Ecto neural progenitor cell (in vitro differentiated cells): ENCODE measurements at places on chromosomes 3 and 15.

DNA sequence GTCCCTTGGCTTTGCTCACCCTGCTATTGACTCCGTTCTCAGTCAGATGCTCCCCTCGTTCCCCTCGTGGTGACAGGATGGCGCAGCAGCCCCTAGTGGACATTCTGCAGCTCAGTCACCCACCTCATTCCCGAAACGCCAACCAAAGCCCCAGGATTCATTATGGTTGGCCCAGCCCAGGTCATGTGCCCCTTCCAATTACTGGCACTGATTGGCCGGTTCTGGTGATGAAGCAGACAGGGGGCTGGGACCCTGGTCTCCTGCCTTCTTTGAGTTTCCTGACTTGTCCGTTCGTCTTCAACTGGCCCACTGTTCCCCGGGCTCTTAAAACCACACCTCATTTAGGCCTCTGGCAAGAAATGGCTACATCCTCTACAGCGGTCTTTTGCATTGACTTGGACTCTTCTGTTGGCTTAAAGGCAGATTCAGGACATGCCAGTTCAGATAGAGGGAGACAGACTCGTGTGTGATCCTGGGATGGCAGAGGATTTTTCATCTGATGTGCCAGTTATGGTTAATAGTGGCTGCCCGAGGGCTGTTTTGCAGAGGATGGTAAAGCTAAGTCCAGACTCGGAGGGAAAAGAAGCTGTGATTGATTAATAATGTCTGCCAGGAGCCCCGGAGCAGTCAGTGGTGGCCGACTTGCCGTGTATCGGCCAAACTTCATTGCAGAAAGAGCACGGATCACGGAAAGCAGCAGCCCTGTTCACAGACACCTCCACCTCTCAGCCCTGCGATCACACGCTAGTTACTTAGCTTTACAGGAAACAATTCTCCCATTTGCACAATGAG, 37.8 kb downstream of the LSM3 start:
- DNase-seq: peak; percentile 74

DNA sequence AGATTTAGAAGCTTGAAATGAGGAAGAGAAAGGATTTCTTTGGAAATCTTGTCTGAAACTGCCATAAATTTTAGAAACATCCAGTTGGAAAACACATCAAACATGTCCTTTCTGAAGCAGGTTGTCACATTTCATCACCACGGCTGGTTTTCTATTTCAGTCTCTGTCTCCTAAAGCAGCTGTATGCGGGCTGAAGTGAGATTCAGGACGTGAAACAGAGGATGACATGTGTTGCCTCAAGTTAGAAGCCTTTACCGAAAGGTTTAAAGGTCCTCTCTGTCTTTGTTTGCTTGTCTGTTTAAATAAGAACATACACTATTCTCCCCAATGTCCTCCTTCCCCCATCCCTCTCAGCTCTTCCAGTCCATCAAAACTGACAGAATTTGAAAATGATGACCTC, 141.9 kb downstream of the SQOR start:
- no peak for DNase-seq

DNA sequence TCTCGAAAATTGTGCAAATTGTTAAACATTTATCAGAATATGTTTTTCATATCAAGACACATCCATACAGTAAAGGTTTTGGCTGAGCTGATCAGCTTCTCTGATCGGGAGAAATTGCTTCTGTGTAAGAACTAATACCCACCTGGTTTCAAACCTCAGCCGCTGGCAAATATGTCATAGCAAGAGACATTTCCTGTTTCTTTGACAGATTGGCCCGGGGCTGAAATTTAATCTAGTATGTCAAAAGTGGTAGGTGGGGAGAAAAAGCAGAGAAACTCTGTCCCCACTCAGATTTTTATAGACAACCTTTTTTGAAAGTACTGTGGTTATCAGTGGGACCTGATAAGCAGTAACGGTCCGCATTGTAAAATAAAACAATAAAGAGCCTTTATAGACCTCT, 88.8 kb upstream of the SLC24A5 start:
- DNase-seq: no peak

DNA sequence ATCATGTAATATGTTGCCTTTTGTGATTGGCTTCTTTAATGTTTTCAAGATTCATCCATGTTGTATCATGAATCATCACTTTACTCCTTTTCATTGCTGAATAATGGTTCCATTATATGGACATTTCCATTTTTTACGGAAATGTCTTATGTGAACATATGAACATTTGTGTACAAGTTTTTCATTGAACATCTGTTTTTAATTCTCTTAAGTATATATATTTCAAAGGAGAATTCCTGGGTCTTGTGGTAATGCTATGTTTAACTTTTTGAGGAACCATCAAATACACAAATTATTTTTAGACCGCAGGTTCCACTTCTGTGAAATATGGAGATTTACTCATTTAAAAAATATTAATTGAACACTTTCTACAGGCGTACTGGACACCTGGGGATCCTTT, 85.7 kb downstream of the ARIH1 start:
- DNase-seq: no peak

- DNase-seq: no peak
Observed at GRCh38 chr15:66169023-66169422, 84.5 kb downstream of the MEGF11 start.

DNA sequence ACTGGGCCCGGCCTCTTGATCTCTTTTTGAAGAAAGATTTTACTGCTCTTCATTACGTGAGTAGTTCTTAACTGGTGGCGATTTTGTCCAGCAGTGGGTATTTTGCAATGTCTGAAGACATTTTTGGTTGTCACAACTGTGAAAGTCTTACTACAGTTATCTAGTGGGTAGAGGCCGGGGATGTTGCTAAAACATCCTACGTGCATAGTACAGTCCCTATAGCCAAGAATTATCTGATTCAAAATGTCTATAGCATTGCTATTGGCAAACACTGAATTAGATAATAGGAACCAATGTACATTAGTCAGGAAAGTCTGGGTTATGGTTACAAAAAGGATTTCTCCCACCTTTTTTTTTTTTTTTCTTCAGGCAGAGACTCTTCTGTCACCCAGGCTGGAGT, 38.1 kb downstream of the FOXL2 start:
- no peak for DNase-seq

- DNase-seq: no peak
Observed at GRCh38 chr3:163717377-163717776, 1360.9 kb downstream of the SI start.

DNA sequence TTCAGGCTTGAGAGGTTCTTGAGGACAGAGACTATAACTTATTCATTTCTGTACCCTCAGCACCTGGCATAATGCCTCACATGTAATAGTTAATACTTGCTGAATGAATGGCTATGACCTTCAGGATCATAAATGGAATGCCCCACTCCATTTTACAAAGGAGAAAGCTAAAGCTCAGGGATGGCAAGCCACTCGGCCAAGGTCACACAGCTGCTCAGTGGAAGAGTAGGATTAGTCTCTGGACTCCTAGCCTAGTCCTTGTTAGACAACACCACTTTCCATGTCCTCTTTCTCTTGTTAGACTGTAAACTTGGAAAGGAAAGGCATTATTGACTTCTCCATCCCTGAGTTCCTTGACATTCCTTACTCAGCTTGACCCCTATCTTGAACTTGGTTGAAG, 3.2 kb upstream of the ALPK3 start:
- no peak for DNase-seq

GRCh38 chr3:172808969-172809546, 58.5 kb downstream of the ECT2 start:
- DNase-seq: no peak

- no peak for DNase-seq
Observed at GRCh38 chr3:106746286-106746685, 631.0 kb upstream of the CCDC54 start.

- DNase-seq: no peak
Observed at GRCh38 chr3:186519021-186519658, 25.0 kb downstream of the CRYGS start.

DNA sequence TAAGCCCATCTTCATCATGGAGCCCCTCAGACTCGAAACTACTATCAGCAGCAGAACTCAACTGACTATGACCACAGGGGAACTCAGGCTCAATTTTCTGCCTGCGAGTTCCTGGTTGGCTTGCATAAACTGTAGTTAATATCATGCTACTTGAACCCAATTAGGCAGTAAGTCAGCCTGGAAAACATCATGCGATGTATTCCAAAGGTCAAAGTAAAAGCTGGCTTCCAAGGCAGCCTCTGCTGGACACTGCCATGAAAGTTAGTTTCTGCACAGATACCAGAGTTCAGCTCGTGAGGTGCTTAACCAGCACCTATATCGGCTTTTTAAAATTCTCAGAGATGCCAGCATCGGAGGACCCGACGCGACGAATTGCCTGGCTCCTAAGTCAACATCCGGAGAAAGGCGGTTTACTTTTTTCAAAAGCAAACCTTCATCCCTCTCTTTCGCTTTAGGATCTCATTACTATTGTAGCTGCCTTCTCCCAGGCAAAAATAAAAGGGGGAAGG, 3.8 kb downstream of the ANP32A start:
- DNase-seq: peak; percentile 44

- DNase-seq: no peak
Observed at GRCh38 chr15:93067649-93068085, 21.3 kb downstream of the RGMA start.

- DNase-seq: no peak
Observed at GRCh38 chr15:31149088-31149505, 47.6 kb upstream of the TRPM1 start.

- DNase-seq: no peak
Observed at GRCh38 chr15:38905632-38906031, 341.0 kb upstream of the RASGRP1 start.

DNA sequence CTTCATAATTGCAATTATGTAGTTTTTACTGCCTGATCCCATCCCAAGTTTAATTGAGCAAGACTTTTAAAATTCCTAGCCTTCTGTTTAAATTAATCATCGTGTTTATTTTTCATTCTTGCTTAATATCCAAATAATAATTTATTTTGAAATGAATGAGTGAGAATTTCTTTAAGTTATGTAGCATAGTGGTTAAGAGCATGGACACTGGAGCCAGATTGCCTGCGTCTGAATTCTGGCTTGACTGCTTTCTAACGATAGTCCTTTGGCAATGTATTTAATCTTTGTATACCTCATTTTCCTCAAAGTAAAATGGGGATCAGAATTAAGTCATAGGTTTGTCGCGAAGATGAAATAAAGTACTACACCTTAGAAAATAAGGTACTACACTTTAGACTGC, 71.4 kb downstream of the LRRC49 start:
- DNase-seq: no peak

DNA sequence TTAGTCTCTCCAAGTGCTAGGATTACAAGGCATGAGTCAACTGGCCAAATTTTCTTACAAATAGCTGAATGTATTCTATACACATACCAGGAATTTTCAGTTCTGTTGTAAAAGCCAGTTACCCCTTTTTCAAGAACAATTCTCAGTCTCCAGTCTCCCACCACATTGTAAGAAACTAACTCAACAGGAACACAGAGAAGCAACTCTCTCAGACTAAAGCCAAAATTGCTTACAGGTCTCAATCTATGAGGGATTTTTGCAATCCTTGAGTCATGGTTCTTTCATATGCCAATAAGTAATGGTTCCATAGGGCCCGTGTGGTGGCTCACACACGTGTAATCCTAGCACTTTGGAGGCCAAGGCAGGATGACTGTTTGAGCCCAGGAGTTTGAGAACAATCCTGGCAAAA, 8.5 kb downstream of the IP6K2 start:
- DNase-seq: no peak

GRCh38 chr3:69442771-69443311, 57.0 kb upstream of the FRMD4B start:
- no peak for DNase-seq

- no peak for DNase-seq
Observed at GRCh38 chr3:190361791-190362190, 26.2 kb upstream of the CLDN16 start.

- DNase-seq: no peak
Observed at GRCh38 chr15:60255390-60255789, 142.4 kb downstream of the ANXA2 start.

DNA sequence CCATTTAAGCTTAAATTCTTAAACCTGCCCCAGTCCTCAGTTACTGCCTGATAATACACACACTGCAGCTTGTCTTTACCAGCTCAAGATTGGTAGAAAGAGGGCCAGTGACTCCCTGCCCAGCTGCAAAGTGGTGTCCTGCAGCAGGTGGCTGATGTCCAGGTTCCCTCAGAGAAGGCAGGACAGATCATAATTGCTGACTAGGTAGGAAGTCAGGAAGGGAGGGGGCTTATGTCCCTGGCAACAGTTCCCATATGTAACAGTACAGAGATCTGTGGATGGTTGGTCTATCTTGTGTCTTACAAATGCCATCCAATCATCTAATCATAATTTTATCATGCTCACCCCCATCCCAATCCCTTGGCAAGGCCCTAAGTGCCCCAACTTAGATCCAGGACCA, 492.1 kb upstream of the PPP2R3A start:
- DNase-seq: no peak

- DNase-seq: no peak
Observed at GRCh38 chr15:41417418-41418195, 712 bp downstream of the RTF1 start.

- no peak for DNase-seq
Observed at GRCh38 chr3:158483701-158484235, 87.2 kb upstream of the MLF1 start.

DNA sequence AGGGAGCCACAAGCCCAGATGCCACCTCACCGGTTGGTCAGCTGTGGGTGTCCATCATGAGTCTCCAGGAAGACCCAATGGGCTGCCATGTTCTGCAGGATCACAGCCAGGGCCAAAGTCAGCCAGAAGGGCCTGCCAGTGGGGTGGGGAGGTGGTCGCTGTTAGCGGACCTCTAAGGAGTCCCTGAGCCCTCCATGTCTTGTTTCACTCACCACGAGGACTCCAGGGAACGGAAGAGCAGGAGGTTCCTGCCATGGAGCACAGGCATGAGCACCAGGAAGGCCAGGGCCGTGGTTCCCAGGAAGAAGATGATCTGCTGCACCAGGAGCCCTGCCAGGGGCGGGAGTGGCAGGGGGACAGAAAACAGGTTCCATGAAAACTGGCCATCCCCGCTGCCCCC, 8.6 kb downstream of the ISLR start:
- DNase-seq: no peak

GRCh38 chr3:39000008-39000450, 51.7 kb downstream of the SCN11A start:
- DNase-seq: no peak

- no peak for DNase-seq
Observed at GRCh38 chr3:66885326-66886000, 112.6 kb upstream of the KBTBD8 start.

DNA sequence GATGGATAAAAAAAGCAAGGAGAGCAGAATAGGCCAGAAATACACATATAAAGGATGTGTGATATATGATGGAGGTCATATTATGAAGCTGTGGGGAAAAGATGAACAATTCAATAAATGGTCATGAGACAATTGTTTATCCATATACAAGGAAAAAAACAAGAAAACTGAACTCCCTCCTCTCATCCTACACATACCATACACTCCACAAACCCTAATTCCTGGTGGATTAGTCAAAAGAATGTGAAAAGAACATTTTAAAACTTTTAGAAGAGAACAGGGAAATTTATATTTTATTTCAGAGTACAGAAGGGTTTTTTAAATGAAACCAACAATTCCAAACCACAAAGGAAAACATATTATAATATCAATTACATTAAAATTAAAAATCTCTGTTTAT, 34.5 kb upstream of the NR2E3 start:
- no peak for DNase-seq

GRCh38 chr3:45664578-45664977, 24.6 kb upstream of the SACM1L start:
- DNase-seq: no peak
